NCI-H2171 (cell line): ENCODE measurements at places on chromosomes 4 and X.

- no peak for DNase-seq
Observed at GRCh38 chr4:141814499-141814898, 178.1 kb downstream of the IL15 start.

DNA sequence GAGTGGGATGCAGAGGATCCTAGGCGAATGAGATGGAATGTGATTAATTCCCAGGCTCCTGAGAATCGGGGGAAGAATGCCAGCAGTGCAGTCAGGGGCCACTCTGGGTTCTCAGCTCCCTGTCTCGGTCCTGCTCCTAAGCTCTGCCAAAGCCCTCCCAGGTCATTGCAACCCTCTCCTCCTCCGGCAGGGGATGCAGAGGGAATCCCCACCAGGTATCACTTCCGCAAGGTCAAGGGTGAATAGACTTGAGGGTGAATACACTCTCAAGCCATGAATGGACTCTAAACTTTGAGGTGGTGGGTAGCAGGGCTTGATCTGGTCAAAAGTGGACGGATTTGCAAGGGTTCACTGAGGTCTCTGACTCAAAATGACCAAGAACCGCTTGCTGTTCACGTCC lies 139.3 kb upstream of the MXRA5 start:
- no peak for DNase-seq

DNA sequence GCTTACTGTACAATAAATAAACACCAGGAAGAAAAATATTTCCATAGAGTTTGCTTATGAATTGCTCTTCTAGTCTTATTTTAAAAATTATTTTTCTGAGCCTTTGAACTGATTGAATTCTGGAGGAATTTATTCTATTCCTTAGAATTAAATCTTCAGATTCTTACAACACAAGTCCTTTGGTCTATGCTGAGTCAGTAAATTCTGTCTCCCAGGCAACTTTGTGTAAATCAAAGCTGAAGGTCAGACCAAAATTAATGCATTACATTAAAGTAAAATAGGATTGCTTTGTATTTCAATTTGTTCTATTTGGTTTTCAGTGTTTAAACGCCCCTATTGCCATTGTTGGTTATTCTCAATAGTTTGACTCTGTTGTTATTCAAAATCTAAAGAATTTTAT lies 26.8 kb upstream of the STPG2 start:
- DNase-seq = no peak

DNA sequence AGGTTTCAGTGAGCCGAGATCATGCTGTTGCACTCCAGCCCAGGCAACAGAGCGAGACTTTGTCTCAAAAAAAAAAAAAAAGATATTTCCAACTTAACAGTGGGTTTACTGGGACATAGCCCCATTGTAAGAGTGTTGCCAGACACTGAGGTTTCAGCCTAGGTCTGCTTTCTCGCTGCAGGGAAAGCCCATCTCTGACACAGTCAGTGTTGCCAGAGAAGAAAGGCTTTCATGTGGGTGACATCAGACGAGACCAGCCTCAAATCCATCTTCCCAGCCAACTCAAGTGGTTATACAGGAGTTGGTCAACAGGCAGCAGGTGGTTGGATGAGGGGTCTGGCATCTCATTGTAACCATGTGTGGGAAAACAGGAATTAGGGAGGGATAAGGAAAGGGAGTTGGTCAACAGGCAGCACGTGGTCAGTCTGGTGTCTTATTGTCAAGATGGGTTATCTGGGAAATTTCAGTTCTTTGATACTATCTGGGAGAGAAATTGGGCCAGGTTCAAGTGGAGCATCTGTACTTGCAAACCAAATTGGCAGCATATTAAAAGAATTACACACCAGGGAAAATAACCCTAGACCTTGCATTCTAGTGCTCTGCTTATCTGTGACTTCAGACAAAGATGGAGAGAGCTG lies 41.1 kb downstream of the NELFA start:
- no peak for DNase-seq

- DNase-seq = no peak
Observed at GRCh38 chr4:140639066-140639465, 70.3 kb upstream of the UCP1 start.

- no peak for DNase-seq
Observed at GRCh38 chrX:103275947-103276567, 493 bp downstream of the TCEAL5 start.

DNA sequence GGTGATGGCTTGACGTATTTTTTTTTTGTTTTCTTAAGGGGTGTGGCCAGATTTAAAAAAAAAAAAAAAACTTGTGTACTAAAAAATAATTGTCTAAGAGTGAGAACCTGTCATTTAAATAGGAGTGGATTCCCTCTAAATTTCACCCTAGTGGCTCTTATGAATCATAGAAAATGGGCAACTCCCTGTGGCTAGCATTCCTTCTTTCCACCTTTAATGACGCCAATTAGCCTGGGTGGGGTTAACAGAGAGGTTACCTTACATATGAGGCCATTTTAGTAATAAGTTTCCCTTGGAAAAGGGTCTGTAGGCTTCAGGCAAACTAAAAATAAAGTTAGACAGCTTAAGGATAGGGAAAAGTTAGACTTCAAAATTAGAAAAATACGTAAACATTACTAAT lies 223.5 kb upstream of the FAM241A start:
- no peak for DNase-seq

- DNase-seq = no peak
Observed at GRCh38 chr4:187333151-187333550, 609.5 kb upstream of the FAT1 start.

- no peak for DNase-seq
Observed at GRCh38 chrX:1442016-1442665, 10.6 kb downstream of the ASMTL start.

GRCh38 chrX:23118890-23119527 lies 119.2 kb downstream of the DDX53 start:
- DNase-seq = no peak

DNA sequence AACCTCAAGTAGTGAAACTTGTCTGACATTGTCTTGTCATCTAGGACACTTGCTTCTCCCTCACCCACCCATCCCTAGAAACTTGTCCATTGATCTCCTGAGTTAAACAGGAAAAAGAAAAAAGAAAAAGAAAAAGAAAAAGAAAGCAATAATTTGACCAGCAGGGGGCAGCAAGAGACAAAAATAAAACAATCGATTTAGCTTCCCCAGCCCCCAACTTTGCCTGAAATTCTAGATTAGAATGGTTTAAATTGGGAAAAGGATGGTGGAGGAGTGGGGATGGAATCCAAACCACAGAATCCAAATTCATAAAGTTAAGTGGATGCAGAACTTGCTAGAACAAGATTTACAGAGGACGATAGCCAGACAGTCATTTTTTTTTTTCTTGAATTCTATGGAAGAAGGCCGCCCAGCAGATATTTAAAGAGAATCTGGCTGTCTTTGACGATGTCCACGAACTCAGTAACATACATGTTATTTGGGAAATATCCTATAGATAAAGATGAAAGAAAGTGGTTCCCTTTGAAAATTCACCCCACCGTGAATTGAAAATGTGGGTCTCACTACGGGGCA lies 282.9 kb downstream of the USP46 start:
- DNase-seq = peak; percentile 21

DNA sequence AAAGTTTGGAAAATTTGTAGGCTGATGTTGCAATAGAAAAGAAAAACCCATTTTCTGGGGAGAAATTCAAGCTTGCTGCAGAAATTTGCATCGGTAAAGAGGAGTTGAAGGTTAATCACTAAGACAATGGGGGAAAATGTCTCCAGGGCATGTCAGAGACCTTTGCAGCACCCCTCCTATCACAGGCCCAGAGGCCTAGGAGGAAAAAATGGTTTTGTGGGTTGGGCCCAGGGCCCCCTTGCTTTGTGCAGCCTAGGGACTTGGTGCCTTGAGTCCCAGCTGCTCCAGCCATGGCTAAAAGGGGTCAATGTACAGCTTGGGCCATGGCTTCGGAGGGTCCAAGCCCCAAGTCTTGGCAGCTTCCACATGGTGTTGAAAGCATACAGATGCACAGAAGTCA lies 17.8 kb downstream of the TMSB15A start:
- no peak for DNase-seq

- no peak for DNase-seq
Observed at GRCh38 chr4:6595897-6596537, 21.0 kb downstream of the MAN2B2 start.

DNA sequence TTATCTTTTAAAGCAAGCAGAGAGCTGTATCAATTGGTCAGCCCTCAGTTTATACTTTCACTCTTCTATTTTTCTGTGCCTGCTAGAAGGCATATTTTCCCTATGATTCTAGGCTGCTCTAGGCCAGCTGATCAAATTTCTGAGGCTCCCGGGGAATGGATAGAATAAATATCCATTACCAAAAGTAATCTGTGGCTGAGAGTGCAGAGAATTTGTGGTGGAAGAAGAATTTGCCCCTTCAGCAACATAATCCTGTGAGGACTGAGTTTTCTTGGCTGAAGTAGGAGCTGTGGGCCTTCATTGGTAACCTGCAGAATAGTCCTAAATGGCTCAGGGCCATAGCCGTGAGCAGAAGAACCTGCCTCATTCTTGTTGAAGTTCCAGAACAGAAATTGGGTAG lies 314.6 kb upstream of the CASK start:
- DNase-seq = no peak
